ENCODE measurements at places on chromosomes 6 and 20.
A peak's percentile ranks its signal among the peaks of the same experiment; 100 is the strongest.

DNA sequence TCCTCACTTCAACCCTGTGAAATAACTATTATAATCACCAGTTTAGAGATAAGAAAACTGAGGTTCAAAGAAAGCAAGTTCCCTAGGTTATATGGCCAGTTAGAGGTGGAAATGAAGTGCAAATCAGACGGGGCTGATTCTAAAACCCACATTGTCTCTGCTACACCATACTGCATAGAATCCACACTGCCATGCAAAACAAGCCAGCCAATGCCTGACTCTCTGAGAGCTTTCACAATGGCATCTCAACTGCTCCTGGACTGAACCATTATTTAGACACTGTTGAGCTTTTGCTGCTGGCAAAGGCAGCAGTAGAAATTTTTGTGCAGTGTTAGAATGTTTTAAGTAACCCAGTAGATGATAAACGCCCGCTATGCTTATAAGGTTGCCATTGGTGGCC is 195.2 kb upstream of the CNR1 start:
- no peak for DNase-seq

GRCh38 chr6:113147544-113147943 is 709.6 kb upstream of the MARCKS start:
- DNase-seq = no peak

GRCh38 chr20:32524829-32525501 is 60.2 kb downstream of the NOL4L start:
- DNase-seq = peak; percentile 88

DNA sequence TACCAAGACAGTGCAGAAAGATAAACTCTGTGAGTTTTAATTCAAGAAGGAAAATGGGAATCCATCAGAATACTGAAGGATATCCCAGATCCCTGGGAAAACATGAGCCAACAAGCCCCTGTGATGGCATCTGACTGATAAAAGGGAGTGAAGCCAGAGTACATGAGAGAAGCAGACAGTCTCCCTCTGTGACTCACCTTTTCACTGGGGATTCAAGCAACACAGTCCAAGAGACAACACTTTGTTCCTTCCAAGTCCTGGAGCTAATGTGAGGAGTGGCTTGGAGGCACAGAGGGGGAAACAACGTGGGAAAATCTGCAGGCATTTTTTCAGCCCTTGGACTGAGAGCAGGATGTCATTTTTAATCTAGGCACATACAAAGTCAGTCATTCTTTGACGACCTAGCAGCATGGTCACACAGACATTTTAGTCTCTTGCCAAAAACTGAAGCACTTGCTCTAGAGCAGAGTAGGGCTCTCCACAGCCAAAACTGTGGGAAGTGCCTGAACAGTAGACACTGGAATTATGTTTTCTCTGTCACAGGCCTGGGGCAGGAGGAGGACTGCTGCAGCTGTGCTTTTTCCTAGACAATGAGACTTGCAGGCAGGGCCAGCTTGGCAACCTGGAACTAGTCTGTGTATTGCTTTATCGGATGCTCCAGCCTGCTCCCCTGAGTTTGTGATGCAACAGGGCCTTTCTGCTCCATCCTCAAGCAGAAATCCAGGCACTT is 465.0 kb upstream of the GJE1 start:
- DNase-seq = no peak

DNA sequence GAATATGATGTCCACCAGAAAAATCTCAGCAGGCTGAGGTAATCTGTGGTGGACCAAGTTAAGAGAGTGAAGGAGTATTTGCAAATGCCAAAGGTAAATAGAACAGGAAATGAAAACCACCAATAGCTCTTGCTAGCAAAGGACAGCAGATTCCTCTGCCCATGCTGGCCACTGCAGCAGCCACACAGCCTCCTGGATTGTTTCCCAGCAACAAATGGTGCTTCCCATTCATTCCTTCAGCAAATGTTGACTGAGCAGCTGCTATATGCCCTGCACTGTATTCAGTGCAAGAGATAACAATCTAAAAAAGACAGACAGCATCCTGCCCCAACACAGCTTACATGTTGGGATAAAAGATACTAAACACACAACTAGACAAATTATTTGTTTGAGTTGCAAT is 11.0 kb downstream of the ROS1 start:
- DNase-seq = no peak

- DNase-seq = no peak
Measured at GRCh38 chr20:56376331-56376730, 15.7 kb downstream of the AURKA start.

DNA sequence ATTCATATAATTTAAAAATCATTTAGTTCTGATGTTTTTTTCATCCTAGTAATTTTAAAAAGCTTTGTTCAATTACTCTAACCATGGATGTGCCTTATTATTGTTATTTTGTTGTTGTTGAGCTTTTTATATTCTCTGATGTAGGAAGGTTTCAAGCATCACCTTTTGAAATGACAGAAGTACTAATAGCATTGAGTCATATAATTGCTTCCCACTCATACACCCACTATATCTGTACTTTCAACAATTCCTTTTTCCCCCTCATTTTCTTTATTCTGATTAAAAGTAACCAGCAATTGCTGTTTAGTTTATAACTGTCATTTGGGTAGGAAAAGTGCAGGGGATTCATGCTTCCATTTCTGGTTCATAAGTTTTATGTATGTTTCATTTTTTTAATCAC is 38.6 kb downstream of the DNAH8 start:
- no peak for DNase-seq

DNA sequence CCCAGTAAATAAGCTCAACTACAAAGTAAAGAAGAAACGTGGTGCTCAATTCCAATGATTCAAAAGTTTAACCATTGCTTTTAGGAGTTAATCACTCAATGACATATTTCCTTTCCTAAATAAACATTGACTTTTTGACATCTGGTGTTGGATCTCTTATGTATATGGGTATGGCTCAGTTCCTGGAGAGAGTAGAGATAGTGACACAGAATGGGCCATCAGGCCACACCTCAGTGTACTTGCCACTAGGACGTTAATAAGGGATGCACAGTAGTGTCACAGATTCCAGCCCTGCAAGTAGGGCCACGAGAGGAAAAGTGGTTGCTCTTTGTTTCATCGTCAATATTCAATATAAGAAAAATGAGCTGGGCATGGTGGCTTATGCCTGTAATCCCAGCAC is 48.9 kb upstream of the TXNDC5 start:
- no peak for DNase-seq

GRCh38 chr6:42140032-42140431 is 2.4 kb downstream of the C6orf132 start:
- no peak for DNase-seq

GRCh38 chr20:23939063-23939462 is 49.5 kb downstream of the GGTLC1 start:
- no peak for DNase-seq

- peak; percentile 54 for DNase-seq
Measured at GRCh38 chr20:11350126-11351005, 567.3 kb upstream of the BTBD3 start.

- DNase-seq = no peak
Measured at GRCh38 chr6:42025066-42025844, 25.1 kb upstream of the TAF8 start.

GRCh38 chr20:32763202-32764004 is 1.2 kb downstream of the DNMT3B start:
- DNase-seq = peak; percentile 54

GRCh38 chr6:69985180-69985579 is 118.8 kb downstream of the COL19A1 start:
- DNase-seq = no peak

GRCh38 chr6:19042420-19042819 is 655.3 kb downstream of the RNF144B start:
- DNase-seq = no peak

- DNase-seq = no peak
Measured at GRCh38 chr6:73636048-73636447, 17.7 kb downstream of the SLC17A5 start.

GRCh38 chr6:170286246-170286933 is 4.5 kb downstream of the DLL1 start:
- DNase-seq = peak; percentile 41

DNA sequence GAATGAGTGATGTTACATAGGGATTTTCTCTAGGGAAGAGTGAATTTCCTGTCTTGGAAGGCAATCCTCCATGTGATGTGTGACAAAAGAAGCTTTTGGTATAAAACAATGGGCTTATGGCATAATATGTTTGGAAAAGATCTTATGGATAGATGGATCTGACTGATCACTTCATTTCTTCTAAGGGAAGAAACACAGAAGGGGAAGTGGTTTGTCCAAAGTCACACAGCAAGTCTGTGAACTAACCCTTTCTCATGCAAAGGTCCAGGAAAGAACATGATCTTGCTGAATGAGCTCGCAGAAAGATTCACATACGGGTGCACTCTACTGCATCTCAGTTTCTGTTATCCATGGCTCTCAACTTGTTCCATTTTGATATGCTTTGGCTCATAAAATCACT is 575.9 kb upstream of the JAG1 start:
- DNase-seq = no peak

GRCh38 chr20:46232539-46232938 is 75.8 kb downstream of the CDH22 start:
- DNase-seq = no peak

GRCh38 chr20:25191051-25191450 is 4.5 kb upstream of the ENTPD6 start:
- no peak for DNase-seq

GRCh38 chr6:885051-885590 is 192.2 kb upstream of the EXOC2 start:
- no peak for DNase-seq

- no peak for DNase-seq
Measured at GRCh38 chr20:12093057-12093796, 175.5 kb downstream of the BTBD3 start.

- DNase-seq = no peak
Measured at GRCh38 chr6:16639684-16640480, 121.4 kb downstream of the ATXN1 start.

- peak; percentile 75 for DNase-seq
Measured at GRCh38 chr20:17533396-17533795, 2.2 kb upstream of the BFSP1 start.

DNA sequence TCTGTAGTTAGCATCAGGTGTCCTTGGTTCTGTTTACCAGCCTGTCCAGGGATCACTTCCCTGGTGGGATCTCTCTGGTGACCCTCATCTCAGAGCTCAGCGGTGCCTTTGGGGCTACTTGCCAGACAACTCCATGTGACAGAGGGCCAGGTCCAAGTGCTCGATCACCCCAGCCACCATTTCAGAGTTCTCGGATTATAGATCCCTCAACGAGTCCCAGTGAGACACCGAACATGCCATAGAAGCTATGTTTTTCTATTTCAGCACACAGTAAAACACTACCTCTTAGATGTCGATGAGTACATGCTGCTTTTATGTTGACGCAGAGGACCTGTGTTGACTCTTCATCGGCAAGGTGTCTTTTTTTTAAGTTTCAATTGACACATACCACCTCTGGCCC is 170.1 kb upstream of the AKAP12 start:
- DNase-seq = no peak

DNA sequence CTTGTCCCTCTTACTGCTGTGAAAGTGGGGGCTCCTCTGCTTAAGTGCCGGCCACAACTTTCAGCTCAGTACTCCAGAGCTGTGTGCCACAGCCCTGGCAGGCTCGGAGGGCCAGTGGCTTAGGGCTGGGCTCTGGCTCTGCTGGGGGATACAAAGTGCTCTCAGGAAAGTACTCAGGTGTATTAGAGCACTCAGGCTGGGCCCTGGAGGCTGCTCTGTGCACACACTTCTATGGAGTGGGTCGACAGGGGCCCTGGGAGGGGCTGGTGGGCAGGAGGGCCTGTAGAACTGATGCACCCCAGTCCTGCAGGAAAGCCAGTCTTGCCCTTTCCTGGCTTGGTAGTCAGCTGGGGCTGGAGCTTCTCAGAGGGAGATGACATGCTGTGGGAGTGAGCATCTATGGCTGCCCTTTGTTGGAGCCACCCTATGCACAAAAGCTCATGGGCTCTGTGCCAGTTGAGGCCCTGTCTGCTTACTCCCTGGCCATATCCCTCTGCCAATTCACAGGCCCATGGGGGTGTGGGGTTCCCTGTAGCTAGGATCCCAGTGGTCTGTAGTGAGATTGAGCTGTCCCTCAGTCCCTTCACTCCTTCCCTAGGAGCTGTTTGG is 22.0 kb downstream of the CENPW start:
- no peak for DNase-seq

DNA sequence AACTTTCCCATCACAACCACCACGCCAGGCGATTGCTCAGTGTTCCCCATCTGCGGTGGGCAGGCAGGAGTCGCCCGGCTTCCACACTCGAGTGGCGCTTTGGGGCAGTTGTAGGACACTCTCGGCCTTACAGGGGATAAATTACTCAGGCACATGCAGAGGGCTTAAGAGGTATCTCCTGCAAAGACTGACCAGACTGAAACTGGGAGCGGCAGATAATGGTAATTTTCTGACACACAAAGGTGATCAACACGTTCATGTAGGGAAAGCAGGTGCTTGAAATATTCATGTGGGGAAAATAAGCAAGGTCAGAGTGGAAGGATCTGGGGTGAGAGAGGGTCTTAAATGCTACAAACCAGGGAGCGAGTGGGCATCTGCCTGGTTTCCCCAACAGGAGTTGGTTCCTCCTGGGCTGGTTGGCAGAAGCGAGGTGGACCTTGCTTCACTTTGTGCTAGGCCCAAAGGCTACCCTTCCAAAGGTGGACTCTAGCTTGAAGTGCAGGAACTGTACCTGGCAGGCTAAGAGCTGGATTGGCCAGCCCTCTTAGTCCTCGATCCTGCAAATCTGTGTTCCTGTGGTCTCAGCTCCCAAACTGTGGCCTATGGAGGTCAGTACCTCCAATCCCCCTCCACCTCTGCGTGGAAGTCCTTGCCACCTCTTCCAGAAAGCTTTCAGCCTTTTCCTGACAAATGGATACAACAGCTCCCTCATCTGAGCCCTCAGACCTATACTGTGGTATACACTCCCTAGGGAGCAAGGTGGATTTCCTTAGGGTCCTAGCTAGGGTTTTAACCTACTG is 16.7 kb downstream of the PLAGL2 start:
- DNase-seq = peak; percentile 19

- no peak for DNase-seq
Measured at GRCh38 chr6:149006671-149007070, 259.8 kb downstream of the UST start.

DNA sequence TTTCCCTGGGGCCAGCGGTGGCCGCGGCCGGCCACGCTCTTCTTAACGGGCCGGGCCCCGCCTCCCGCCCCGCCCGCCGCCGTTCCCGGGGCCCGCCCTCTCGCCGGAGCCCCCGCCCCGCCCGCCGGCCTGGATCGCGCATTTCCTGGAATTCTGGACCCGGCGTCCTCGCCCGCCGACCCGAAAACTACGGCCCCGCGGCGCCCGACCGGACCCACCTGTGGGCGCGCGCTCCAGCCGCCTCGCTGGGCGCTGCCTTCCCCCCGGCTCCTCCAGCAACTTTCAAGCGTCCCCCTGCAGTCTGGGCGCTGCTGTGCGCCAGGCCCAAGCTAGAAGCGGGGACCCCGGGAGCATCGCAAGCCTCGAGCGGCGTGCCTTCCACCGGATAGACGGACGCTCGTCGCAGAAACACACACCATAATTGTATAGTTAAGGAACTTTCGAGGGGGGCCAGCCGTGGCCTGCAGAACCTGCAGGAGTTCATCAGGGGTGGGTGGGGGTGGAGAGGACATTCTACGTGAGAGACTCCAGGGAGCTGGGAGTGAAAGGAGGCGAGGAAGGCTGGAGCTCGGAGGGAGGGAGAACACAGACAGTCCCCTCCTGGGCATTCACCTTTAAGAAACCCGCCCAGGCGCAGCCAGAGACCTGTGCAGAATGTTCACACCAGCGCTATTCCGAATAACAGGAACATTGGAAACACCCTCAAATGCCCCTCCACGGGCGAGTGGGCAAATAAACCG is at the start of gene ADA:
Gene ADA (minus strand): TSS at position 16 of the 740 bp plus-strand sequence. CDS start 92 bp downstream, outside the sequence.
- DNase-seq = peak; percentile 73
